Effector CD8-positive, alpha-beta T cell (primary cell): ENCODE measurements at places on chromosomes 7 and 10.

- DNase-seq, result no peak
These were observed 90.1 kb downstream of the FAM53B start for GRCh38 chr10:124653811-124654651.

DNA sequence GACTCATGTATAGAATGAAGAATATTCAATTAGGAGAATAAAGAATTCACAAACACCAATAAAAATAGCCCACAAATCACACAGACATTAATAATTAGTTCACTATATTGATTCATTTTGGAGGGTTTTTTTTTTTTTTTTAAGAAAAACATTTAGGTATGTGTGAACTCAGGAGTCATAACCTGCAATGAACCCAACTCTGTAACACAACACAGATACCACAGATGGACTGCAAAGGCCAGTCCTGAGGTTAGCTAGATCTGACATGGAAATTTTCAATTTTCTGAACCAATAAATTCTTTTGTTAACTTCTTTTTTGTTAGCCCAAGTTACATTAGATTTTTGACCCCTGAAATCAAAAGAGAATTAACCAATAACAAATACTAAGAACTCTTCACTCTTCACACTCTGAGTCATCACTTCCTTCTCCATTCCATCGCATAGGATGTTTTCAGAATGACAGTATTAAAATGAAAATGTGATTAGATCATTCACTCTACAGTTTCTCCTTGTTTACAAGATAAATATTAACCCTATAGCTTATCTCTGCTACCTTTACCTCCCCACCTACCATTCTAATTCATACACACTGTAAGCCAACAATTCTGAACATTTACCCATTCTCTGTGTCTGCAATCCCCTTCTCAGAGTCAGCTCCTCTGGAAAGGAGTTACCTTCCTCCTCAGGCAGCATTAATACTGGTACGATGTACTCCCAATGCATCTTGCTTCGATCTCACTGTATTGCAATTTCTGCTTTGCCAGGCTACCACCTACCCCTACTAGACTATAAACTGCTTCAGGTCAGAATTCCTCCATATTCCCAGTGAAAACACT is 141.5 kb downstream of the LRRN3 start:
- no peak for DNase-seq

DNA sequence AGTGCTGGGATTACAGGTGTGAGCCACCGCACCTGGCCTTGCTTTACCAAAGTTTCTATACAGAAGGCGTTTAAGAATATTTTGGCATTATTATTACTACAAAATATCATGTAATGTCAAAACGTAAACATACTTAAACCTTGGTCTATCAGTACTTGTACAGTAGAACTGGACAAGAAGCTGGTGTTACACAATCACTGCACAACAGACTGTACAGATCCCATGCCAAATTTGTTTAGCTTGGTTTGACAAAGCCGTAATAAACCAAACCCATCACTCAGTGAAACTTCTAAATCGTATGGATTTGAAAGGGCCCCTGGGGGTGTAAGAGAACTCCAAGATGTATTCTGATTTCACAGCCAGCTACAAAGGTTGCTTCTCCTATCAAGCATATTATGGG is 51.8 kb upstream of the RHEB start:
- DNase-seq, result no peak

- DNase-seq, result no peak
These were observed 150.2 kb downstream of the SEC23IP start for GRCh38 chr10:120042705-120043104.

- DNase-seq, result no peak
These were observed 117.1 kb upstream of the PODXL start for GRCh38 chr7:131673576-131673975.

- no peak for DNase-seq
These were observed 110.2 kb downstream of the MTPAP start for GRCh38 chr10:30238836-30239235.

DNA sequence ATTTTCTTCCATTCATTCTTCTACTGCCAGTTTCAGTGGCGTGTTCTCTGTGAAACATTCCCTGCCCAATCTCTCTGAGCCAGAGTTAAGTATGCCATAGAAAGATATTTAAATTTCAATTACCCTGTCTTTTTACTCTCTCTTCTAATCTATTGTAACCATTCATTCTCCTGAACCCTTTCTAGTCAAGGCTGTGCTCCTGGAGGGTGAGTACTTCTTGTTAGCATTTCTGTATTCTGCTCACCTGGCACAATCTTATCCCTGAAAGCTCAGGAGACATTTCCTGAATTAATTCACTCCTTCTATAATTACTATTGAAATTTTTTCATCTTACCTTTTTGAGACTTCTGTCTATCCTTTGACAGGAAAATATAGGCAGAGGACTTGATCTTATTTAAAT is 271.7 kb downstream of the HGF start:
- DNase-seq, result no peak

DNA sequence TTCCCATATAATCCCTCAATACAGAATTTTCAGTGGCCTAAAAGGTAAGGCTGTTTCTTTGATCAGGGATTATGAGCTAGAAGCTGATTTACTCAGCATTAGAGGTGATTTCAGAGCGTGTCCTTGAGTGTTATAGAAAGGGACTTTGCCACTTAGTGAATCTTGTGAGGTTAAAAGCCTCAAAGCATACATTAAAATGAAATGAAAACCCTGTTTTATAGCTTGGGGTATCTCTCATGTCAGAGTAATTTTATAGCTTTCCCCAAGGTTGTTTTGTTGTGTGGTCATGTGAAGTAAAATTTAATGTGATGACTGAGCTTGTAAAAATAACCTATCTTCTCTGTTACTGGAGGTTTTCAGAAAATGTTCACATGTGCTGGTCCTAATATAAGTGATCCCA is 198.8 kb downstream of the CDCA7L start:
- DNase-seq, result no peak
